ENCODE measurements at places on chromosomes 16 and 17.

DNA sequence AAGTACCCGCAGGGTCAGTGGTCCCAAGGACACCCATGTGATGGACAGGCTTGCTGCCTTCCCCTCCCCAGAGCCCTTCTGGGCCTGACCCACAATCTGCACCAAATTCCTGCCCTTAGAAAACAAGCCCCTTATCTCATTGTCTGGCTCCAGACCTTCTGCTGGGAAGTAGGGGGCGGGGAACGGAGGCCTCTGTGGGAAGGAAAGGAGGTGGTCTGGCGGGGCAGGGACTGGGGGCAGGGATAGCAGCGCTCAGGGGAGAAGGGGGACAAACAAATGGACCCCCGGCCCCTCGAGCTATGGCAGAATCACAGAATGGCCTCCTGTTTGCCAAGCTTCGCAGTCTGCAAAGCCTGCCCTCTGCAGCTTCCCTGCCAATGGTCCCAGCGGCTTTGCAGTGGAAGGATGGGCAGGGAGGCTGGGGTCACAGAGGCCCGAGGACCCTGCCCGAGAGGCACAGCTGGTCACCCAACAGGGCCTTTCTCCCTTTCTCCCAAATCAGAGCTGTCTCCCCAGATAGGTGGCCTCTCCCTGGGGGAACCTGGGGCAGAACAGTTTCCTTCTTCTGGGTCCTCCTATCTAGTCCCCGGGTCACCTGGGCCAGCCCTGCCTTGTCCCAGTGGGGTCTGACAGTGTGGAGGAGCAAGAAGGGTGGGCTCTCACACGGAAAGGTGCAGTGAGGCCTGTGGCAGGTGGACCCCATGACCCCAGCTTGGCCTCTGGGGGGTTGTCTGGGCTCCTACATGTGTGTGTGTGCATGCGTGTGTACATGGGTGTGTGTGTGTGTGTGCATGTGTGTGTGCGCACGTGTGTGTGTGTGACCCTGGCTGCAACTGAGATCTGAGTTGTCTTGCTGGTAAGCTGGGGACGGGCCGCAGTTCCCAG, 25.5 kb downstream of the TMEM235 start:
- no peak for DNase-seq

GRCh38 chr17:34370997-34371395, 8.0 kb upstream of the CCL1 start:
- no peak for DNase-seq

GRCh38 chr17:61700252-61700651, 109.2 kb upstream of the NACA2 start:
- DNase-seq, result no peak

DNA sequence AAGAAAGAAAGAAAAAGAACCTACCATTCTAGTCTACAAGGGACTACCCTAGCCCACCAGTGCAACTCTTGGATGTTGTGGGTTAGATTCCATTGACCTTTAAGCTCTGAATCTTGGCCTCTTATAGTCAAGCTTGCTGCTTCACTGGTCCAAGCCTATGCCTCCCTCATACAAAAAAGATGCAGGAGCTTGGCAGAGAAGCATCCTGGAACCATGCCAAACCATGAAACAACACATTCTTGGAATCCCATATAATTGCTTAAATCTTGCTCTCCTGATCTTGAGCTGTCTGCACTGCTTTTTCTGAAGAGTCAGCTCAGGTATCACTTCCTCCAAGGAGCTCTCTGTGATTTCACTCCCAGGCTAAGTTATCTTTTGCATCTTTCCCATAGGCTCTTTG, 117.9 kb upstream of the GPR139 start:
- DNase-seq, result no peak

DNA sequence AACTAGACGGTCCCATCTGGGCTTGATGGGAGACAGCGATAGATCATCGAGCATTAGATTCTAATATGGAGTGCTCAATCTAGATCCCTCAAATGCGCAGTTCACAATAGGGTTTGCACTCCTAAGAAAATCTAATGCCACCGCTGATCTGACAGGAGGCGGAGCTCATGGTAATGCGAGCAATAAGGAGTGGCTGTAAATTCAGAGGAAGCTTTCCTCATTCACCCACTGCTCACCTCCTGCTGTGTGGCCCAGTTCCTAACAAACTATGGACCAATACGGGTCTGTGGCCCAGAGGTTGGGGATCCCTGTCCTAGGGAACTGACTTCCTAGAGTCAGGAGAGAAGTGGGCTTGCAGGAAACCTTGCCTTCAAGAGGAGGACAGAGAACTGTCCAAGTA, 25.2 kb upstream of the AMZ2 start:
- no peak for DNase-seq

DNA sequence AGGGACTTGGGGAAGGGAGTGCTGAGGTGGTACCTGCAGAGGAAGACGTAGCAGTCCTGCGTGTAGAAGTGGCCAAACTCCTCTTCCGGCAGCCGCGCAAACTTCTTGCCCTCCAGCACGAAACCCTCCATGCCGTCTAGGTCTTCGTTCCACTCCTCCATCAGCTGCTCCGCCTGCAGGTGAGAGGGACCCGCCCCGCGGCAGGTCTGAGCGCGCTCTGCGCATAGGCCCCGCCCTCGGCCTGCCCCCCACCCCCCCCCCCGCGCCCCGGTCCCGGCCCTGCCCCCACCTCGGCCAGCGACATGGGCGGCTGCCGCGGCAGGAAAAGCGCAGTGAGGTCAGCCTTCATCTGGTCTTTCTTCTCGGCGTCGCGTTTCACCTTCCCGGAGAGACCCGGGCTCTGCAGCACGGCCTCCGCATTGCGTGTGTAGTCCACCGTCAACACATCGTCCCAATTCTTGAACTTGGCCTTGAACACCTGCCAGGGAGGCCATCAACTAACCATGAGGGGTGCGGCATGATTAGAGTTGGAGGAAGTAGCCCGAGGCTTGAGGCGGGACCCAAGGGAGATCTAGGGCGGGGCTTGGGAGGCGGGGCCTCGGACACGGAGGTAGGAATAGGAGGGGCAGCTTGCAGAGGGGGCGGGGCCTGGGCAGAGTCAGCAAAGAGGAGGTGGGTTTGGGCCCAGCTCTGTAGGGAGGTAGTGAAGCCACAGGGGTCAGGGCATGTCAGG, 11.5 kb downstream of the FLII start:
- DNase-seq, result peak; percentile 86

- no peak for DNase-seq
These were observed 43.4 kb downstream of the IRX6 start for GRCh38 chr16:55367301-55367811.

- peak; percentile 45 for DNase-seq
These were observed 10.4 kb upstream of the CUEDC1 start for GRCh38 chr17:57965521-57966160.

DNA sequence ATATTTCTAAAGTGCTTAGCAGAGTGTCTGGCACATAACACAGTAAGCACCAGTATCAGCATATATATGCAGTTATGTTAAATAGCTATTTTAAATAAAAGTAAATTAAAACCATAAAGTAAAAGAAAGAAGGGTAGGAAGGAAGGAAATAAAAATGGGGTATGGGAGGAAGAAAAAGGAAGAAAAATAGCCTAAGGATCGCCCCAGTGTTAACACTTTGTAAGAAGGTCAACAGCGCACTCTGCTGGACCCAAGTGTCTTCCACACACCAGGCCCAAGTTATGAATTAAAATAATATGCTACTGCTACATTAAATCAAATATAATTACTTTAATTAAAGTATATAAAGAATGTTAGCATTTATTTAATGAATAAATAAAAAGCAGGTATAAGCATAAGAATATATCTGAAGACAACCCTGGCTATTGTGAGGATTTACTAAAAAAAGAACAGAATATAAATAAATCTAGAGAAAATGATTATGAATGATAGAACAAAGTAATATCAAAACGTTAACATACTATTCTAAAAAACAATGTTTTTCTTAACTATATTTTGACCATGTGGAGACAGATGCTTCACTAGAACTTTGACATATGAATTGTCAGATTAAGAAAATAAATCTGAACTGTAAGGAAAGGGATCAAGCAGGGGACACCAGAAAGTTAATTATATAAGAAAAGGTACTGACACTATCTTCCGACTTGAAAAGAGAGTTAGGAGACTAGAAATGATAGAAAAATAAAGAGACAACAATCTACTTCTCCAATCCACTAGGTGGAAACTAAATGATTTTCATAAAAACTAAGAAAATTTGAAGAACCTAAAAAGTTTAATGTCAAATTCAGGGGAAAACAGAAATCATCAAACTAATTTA, 25.9 kb downstream of the BRIP1 start:
- no peak for DNase-seq

DNA sequence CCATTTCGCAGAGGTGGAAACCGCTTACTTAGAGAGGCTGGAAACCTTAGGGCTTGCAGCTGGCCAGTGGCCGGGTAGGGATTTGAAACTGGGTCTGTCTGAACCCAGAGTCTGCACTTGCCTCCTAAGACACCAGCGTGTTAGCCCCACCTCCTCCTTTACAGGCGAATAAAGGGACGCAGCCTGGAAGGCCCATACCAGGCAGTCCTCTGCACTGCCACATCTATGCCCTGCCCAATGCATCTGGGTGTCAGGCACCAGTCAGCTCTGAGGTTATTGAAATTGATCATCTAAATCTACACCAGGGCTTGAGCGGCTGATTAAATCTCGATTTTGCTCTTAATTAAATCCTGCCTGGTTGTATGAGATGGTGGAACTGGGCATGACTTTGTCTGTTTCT, 19.9 kb upstream of the NAGS start:
- no peak for DNase-seq

- no peak for DNase-seq
These were observed 571 bp downstream of the CAVIN1 start for GRCh38 chr17:42422412-42422957.

DNA sequence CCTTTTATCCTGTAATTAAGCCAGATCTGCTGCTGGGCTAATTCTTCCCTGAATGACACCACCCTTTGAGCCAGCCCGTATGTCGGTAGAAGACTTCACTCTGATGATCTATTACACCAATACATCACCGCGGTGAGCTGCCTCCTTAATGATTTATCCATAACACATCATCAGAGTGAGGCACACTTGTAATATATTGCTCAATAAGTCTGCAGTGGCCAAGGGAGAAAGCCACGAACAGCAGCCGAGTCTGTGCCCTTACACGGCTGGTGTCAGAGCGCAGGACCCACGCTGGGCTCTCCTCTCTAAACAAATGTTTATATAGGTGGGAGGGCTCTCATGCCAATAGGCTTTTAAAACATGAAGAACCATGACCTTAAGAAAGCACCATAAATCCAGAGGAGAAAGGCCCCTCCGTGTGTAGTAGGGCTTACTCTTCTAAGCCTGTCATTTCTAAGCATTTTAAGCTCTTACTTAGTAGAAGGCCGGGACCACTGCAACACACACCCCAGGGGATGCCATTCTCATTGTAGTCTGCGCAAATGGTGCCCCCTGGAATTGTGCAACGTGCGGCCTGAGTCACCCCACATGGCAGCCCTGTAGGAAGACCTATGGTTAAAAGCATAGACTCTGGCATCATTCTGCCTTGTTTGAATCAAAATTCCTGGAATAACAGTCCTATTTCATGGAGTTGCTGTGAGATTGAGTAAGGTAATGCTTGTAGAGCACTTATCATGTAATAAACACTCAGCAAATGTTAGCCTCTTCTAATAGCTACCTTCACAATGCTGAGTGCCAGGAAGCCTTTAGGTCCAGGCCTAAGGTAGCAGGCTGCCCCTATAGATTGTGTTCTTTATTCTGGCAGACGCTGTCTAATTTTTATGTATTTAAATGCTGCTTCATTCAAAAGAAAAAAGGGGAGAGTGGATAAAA, 26.1 kb downstream of the MRPS23 start:
- DNase-seq, result no peak

GRCh38 chr16:90084215-90084950, 7.3 kb upstream of the PRDM7 start:
- no peak for DNase-seq

DNA sequence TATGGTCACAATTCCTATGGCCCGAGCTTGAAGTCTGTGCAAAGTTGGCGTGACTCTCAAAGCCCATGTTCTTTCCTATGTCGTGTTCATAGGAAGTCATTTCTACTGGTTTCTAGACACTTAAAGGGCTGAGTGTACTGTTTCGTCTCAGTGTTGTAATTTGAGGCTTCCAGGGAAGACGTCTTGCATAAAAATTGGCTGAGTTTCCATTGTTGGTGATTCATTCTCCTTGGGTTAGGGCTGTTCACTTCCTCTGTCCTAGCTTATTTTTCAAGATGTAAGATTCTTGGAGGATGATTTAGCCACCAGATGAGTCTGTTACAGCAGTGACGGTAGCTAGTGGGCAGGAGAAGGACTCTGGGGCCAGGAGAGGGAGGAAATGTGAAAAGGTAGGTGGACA, 43.1 kb downstream of the PIK3R5 start:
- no peak for DNase-seq

DNA sequence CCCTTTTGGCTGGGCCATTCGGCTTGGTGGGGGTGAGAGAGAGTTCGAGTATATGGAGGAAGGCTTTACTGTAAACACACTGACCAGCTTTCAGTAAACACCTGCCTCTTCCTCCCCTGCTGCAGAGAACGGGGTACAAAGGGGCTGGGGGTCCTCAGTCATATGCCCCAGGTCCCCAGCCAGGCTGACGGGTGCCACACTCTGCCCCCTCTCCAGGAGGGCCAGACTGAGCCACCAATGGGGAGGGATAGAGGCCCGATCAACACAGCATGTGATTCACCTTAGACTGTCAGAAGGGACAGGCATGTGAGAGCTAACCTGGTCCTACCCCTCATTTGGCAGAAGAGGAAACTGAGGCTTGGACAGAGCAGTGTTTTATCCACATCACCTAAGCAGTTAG, 13.0 kb downstream of the NHERF1 start:
- DNase-seq, result no peak

Measured in ecto neural progenitor cell (in vitro differentiated cells).